NB4 (cell line): ENCODE measurements at places on chromosomes 1 and 21.

- no peak for DNase-seq
Observed at GRCh38 chr1:233034836-233035235, 84.4 kb downstream of the NTPCR start.

GRCh38 chr21:34690041-34690792 lies 21.4 kb downstream of the CLIC6 start:
- DNase-seq: no peak

DNA sequence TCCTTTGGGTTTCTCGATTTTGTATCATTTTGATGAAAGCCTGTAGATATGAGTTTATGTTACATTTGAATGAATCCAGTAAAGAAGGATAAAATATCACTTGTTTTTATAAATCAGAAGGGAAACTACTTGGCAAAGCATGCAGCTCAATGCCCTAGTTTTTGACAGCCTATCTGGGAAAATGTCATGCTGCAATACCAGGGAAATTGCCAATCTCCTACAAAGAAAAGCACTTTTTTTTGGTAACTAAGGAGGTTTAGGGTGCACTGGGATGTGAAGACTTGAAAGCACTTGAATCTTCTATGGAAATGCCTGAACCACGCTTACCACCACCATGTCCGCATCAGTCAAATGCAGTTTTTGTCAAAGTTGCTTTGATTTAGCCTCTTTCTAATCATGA lies 446.9 kb upstream of the LRRC7 start:
- DNase-seq: no peak

DNA sequence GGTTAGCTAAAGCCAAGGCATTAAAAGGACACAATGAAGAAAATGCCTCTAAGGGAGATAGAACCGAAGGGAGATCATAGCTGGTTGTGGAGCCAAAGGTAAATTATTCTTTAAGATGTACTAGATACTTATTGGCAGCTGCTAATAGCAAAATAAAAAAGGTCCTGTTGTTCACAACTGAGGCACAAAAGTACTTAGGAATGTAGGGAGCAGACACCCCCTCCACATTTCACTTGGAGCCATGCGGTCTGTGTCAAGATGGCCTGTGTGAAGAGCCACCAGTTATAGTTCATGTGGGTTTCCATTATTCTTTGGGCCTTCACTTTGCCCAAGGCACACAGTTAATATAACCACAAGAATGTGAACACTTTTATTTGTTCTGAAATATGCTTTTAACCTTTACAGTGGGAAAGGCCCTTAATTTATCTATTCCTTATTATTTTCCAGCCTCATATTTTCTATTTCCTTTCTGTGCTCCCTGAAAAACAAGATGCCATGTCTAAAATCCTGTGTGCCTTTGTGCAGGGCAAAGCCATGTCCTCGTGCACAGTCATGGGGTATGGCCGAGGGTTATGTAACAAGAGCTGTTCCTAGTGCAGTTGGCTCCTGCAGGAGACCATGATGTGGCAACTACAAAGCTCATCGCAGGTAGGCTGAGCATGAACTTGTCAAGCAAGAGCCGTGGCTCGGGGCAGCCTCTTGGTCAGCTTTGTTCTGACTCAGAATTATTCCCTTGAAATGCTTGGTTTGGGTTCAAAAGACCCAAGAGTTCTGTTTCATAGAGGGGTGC lies 16.2 kb upstream of the WDR26 start:
- DNase-seq: no peak

- DNase-seq: no peak
Observed at GRCh38 chr1:236389253-236389652, 4.8 kb upstream of the EDARADD start.

- no peak for DNase-seq
Observed at GRCh38 chr1:47522935-47523834, 85.3 kb downstream of the FOXD2 start.
